ENCODE measurements at places on chromosomes 5 and 9. TPM values are rescaled to one million over a fixed set of nuclear protein-coding genes. Genes with fewer than 3 reads are reported as not detected.

The CCL21 gene
- 21.7 TPM for polyA plus RNA-seq

DNA sequence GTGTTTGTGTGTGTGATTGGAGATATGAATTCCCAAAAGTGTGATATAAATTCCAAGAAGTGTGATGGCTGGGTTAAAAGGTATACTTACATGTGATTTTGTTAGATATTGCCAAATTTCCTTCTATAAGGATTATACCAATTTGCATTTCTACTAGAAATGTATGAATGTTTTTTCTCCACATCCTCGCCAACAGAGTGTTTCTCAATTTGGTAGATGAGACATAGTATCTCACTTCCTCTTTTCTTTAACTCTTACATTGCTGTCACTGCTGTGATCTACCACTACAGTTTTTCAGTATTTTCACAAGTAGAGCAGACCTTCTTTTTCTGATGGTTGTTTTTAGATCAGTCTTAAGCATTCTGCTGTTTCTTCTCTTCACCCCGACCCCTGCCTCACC lies 111.3 kb downstream of the FER start:
- H3K27me3 ChIP-seq, result no peaks in the 10 kb centered on the region
- DNase-seq, result no peak
- H3K36me3 ChIP-seq, result no peaks in the 10 kb centered on the region
- no peaks in the 10 kb centered on the region for H3K4me1 ChIP-seq
- H3K27ac ChIP-seq, result no peak overlapping the region

The SLC36A3 gene
- polyA plus RNA-seq, result not detected

The SHISAL2B gene
- polyA plus RNA-seq, result not detected

- no peak overlapping the region for H3K27ac ChIP-seq
- H3K4me1 ChIP-seq, result peaks cover 3% of the 10 kb centered on the region
- no peaks in the 10 kb centered on the region for H3K36me3 ChIP-seq
- H3K4me3 ChIP-seq, result peak overlapping the region; percentile 34
- H3K27me3 ChIP-seq, result no peaks in the 10 kb centered on the region
Observed at GRCh38 chr5:126354012-126354857, 69.0 kb upstream of the GRAMD2B start.

The PDE6A gene
- polyA plus RNA-seq, result not detected

The SLC6A19 gene
- not detected for polyA plus RNA-seq

DNA sequence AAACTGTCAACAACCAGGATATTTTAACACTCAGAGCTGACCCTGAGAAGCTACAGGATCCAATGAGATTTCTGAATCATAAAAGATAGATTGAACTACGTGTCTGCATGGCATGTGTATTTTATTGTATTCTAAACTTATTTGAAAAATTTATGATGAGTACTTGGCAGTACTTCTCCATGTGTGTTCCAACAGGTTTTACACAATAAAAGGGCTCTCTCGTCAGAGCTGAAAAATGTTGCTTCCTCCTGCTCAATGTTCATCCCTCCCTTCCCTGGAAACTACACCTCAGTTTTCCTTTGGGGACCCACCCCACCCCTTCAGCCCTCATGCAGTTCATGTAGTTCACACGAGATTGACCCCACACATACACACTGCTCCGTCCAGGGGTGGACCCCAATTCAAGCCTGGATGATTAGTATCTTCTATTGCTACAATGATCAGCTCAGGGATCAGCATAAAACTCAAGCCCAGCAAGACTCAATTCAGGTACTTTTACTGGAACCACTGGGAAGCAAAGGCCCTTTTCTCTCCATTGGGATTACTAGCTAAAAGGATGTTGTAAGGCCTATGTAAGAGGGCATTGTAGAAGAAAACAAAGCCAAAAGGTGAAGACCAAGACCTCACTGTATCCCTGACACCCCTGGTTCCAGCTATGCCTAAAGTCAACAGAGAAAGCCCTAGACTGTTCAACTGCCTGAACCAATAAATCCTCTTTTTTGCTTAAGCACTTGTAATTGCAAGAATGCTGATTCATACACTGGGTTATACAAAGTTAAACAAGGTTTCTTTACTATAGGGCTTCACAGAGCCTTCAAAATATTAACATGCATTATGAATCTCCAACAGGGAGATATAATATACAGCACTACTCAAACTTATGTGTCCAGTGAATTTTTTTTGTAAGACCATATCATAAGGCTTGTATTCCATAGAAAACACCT lies 112.6 kb downstream of the SAXO1 start:
- no peak overlapping the region for H3K27ac ChIP-seq
- no peaks in the 10 kb centered on the region for H3K4me1 ChIP-seq
- no peak overlapping the region for H3K4me3 ChIP-seq

DNA sequence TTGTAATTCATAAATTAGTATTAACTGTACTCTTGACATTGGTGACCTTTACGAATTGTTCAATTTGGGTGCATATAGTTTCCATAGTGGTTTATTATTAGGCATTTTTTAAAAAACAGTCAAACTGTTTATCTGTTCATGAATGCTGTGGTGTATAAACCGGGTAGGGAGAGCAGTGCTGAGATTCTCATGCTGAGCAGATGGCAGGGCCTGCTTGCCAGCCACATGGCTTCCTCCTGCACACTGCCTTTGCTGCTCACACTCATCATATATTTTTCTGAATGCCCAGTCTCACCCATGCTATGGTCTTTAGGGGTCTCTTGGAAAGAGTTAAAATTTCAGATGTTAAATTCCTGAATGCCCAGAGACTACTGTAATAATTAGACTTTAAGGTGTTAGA lies 40.8 kb downstream of the NNT start:
- H3K4me1 ChIP-seq, result peaks cover 10% of the 10 kb centered on the region
- H3K4me3 ChIP-seq, result no peak overlapping the region
- H3K27ac ChIP-seq, result no peak overlapping the region
- no peaks in the 10 kb centered on the region for H3K27me3 ChIP-seq
- no peak for DNase-seq

DNA sequence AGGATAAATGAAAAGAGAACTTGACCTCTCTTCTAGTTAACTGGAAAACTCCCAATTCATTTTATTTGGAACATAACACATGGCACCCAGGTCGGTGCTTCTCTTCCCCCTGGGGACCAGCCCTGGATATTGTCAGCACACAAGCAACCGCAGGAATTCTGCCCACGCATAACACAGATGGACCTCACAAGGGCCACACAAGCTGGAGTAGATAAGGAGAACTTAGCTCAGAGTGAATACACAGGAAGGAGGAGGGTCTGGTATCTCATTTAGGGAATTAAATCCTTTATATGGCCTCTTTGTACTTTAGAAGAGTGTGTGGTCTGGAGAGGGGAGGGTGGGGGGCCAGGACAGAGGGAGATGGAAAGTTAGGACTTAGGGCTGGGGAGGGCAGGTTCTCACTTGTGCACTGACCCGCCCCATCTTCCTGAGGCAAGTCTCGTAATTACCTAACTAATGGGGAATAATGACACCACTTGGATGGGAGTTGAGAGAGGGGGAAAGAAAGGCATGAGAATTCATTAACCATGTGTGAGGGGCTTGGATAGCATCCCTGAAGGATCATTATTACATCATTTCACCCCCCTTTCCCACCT lies 341.2 kb upstream of the WWC1 start:
- no peaks in the 10 kb centered on the region for H3K27me3 ChIP-seq
- DNase-seq, result no peak
- H3K4me3 ChIP-seq, result no peak overlapping the region
- H3K4me1 ChIP-seq, result peaks cover 79% of the 10 kb centered on the region

- H3K27me3 ChIP-seq, result no peaks in the 10 kb centered on the region
- H3K4me1 ChIP-seq, result no peaks in the 10 kb centered on the region
- H3K4me3 ChIP-seq, result no peak overlapping the region
- no peak overlapping the region for H3K27ac ChIP-seq
Observed at GRCh38 chr9:137465000-137465719, 6.0 kb upstream of the NSMF start.

DNA sequence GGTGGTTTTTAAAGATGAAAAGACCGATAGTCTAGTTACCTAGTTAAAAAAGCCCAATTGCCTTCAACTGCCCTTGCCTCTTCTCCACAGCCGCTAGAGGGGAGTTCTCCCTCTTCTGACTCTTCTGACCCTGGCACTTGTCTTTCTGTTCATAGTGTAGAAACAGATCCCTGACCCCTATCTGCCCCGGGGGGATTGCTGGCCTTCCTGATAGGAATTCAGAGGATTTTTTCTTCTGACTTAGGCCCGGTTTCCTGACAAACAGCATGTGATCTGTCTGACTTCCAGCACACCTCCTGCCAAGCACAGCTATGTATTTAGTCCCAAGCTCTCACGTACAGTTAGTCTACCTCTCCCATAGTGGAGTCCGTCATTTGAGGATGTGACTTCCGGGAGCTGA lies 5.0 kb upstream of the TMEM268 start:
- H3K27me3 ChIP-seq, result no peaks in the 10 kb centered on the region
- H3K4me3 ChIP-seq, result no peak overlapping the region
- DNase-seq, result no peak
- H3K27ac ChIP-seq, result no peak overlapping the region

GRCh38 chr5:124060011-124060410 lies 548.0 kb downstream of the CSNK1G3 start:
- H3K27me3 ChIP-seq, result no peaks in the 10 kb centered on the region
- no peak overlapping the region for H3K27ac ChIP-seq
- no peaks in the 10 kb centered on the region for H3K36me3 ChIP-seq
- no peak overlapping the region for H3K4me3 ChIP-seq
- DNase-seq, result no peak

GRCh38 chr5:140383300-140383699 lies 18.3 kb upstream of the ANKHD1 start:
- H3K4me1 ChIP-seq, result no peaks in the 10 kb centered on the region
- H3K4me3 ChIP-seq, result no peak overlapping the region
- no peak overlapping the region for H3K27ac ChIP-seq
- no peak for DNase-seq
- H3K36me3 ChIP-seq, result no peaks in the 10 kb centered on the region
- no peaks in the 10 kb centered on the region for H3K27me3 ChIP-seq

DNA sequence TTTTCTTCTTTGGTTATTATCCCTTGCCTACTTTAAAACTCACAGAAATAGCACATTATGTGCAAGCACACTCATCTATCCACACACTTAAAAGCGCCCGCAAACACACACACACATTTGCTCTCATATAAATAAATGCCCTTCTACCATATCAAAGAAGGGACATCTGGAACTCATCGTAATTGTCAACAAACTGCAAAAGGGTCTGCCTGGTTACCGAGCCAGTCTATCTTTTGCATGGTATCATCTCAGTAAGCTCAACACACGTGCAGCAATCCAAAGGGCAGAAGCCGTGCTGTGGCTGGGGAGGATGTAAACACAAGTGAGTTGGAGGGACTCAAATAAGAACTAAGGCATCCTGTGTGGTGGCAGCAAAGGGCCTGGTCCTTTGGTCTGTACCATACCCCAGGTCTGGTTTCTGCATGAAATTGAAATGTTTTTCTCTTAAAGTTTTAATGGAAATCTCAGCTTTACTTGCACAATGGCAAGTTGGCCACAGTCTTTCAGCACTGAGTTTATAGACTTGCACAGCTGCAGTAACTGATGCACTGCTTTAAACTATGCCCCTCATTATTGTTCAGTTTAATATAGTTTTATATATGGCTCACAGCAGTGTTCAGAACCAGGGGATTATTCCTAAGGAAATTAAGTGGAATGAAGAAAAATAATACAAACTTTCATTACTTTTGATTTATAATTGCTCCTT lies 331.0 kb downstream of the ADAMTS6 start:
- no peak overlapping the region for H3K4me3 ChIP-seq
- H3K4me1 ChIP-seq, result peaks cover 10% of the 10 kb centered on the region
- peak overlapping the region; percentile 9 for H3K27ac ChIP-seq
- no peaks in the 10 kb centered on the region for H3K27me3 ChIP-seq
- no peaks in the 10 kb centered on the region for H3K36me3 ChIP-seq
- DNase-seq, result no peak

The FAM193B gene
- polyA plus RNA-seq, result 201 TPM

GRCh38 chr5:160260881-160261815 lies 31.8 kb downstream of the FABP6 start:
- no peak for DNase-seq
- H3K4me1 ChIP-seq, result peaks cover 34% of the 10 kb centered on the region
- no peak overlapping the region for H3K4me3 ChIP-seq
- H3K27me3 ChIP-seq, result no peaks in the 10 kb centered on the region

DNA sequence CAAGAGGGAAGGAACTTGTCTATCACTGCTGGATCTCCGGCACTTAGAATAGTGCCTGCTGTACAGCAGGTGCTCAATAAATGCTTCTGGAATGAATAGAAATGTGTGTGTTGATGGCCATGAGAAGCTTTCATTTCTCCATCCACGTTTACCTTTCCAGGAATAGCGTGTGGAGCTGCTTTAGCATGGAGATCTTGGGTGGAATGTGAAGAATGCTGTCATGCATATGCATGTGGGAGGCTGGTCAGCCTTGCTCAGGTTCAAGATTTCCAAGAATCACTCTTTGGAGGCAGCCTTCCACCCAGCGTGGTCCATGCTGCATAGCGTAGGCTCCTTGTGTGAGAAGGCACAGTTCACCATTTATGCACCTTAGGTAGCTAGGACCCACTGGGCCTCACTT lies 19.2 kb downstream of the COL15A1 start:
- peak overlapping the region; percentile 70 for H3K27ac ChIP-seq
- H3K4me1 ChIP-seq, result peaks cover 98% of the 10 kb centered on the region
- DNase-seq, result no peak
- H3K4me3 ChIP-seq, result no peak overlapping the region
- no peaks in the 10 kb centered on the region for H3K36me3 ChIP-seq

The MEGF10 gene
- 0.10 TPM for polyA plus RNA-seq

DNA sequence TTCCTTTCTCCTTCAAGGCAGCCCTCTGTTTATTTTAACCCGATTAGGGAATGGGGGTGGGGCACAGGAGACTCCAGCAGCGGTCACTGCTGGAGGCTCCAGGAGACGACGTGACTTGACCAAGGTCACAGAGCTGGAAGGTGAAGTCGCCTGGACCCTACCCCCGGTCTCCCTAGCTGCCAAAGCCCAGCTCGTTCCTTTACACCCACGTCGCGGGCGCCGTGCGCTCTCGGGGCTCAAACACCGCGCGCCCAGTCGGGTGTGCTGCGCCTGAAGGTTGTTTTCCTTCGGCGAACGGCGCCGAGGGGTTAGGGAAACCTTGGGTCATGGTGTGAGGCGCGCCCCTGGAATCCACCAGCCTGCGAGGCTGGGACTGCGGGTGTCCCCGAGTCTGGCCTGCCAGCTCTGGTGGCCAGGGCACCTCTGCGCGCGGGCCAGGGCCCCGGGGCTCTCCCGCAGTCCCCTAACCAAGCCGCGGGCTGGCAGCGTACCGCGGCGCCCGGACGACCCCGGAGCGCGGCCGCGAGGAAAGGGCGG lies 747 bp upstream of the UNC5A start:
- peaks cover 2% of the 10 kb centered on the region for H3K4me1 ChIP-seq
- no peak for DNase-seq
- no peaks in the 10 kb centered on the region for H3K36me3 ChIP-seq
- H3K27me3 ChIP-seq, result peaks cover 83% of the 10 kb centered on the region
- no peak overlapping the region for H3K27ac ChIP-seq
- H3K4me3 ChIP-seq, result peak overlapping the region; percentile 33

The CBY3 gene
- polyA plus RNA-seq, result 0.06 TPM

The SPATA31A3 gene
- not detected for polyA plus RNA-seq

The UBE2D2 gene
- 59.3 TPM for polyA plus RNA-seq

The NR2F1 gene
- 1.1 TPM for polyA plus RNA-seq

Data from heart right ventricle (tissue), 16 donors.